HEK293T (cell line): ENCODE measurements at places on chromosomes 6 and 20.

DNA sequence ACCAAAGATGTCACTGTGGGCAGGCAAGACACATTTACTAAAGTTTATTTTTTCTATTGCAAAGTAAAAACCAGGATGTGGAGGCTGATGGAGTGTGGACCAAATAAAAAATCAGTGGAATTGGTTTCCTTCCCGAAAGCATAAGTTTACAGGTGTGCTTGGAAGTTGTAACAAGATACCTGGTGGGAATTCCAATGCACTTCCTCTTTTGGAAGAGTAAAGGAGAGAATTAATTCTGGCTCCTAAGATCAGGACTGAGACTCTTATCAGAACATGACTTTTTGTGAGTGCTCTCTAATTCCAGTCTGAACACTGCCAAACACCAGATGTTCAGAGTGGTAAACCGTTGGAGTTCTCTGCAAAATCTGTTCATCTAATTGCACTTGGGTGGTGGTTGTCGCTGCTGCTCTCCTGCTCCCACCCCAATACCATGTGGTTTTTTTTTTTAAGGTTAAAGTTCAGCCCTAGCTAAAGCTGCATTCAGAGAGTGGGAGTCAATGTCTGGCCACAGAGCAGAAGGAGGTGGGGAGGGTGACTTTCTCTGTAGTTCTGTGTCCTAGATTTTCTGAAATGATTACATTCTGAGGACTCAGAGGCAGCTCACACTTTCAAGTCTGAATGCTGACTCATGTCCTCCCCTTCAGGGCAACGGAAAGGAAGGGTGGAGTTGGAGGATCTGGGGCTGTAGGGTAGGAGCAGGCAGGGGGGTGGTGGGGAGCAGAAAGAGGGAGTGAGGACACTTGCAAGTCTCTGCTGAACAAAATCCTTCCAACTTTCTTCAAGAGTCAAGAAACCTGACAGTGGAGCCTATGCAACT is 275.8 kb upstream of the PRDM1 start:
- DNase-seq, result no peak

DNA sequence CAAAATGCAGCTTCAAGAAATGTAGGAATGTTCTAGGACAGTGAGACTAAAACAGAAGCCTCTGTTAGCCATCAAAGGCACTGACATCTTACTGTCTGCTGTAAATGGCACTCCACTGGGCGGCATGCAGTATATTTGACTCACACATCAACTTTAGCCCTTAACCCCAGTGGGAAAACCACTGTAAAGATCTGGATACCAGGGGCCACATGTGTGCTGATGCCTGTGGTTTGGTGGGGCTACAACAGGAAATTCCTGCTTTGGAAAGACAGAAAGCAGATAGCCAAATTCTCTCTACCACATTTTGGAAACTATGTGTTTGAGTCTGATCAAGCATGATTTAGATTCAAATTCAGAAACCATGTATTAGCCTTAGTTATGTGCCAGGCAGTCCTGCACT is 4.3 kb downstream of the PFDN4 start:
- DNase-seq, result no peak

DNA sequence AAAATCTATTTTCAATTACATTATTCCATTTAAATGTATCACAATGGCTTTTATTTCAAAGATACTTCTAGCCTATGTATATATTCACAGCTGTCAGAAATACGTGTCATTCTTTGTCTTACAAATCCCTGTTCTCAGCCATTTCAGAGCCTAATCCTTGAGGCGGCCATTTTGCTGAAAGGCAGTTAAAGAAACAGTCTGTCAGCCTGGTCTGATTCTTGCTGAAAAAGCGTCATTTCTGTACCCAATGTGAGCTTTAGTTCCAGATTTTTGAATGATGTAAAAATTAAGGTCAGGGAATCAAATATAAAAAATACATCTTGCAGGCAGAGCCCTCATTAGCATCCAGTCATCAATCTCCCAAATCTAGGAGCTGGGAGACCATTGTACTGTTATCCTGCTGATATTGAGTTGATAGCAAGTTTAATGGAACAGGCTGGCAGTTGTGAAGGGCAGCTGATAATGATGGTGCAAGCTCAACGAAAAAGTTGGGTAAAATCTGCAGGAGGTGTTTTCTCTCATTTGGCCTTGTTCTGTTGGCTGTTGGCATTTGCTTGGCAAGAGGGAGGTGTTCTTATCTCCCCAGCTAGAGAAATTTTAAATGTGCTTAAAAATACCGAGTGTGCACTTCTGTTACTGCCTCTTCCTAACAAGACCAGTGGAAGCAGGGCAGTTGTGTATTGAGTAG is 314.8 kb downstream of the SOX4 start:
- no peak for DNase-seq

DNA sequence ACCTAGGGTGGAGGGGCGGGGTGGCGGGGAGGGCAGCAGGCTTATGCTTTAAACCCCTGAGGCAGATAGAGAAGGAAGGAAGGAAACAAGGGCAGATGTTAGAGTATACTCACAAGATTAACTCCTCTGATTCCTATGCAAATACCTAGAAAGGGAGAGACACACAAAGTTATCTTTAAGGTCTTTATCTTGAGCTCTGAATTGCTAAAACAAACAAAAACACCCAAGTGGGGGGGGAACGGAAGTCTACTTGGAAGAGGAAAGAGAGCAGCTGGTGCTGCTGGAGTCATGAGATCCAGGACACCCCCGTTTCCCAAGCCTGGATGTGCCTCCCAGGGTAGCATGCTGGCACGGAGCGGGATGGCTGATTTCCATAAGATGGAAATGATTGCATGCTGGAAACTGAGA is 43.4 kb downstream of the PLAGL1 start:
- DNase-seq, result no peak

- no peak for DNase-seq
Measured at GRCh38 chr20:49706630-49707091, 7.0 kb downstream of the B4GALT5 start.

DNA sequence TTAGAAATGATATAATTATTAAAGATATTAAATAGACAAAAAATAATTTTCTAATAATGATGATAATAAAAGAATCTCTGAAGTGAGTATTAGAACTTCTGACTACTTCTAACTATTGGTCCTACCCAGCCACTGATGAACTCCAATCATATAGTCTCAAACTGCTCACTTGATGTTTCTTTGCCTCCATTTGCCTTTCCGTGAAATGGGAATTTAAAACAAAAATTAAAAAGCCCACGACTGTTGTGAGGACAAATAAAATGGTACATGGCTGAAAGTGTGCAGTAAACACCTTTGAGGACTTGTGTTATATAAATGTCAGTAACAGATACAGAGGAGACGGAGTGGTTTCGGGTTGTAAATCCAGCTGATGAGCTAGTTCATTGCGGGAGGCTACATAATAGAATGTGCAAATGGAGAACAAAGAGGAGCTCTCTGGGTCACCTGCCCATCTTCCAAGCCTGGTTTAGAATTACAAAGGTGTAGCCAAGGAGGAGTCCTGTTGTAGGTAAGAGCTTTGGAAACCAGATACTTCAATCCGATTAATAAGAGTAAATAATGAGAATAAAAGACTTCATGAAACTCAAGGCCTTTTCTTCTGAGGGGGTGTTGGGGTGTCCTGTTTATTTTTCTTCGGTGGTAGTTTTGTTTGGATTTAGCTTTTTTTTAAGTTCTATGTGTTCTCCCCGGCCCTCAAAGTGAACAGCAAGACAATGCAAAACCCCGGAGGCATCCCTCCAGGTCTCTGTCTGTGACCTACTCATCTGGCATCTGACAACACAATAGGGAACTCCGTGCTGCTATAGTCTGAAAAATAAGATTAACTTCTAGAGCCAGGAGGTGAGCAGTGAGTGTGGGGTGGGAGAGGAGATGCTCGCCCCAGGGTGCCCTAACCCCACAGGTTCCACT is 4.4 kb upstream of the PXDC1 start:
- no peak for DNase-seq

- DNase-seq, result no peak
Measured at GRCh38 chr6:107539409-107539808, 49.5 kb downstream of the SOBP start.

DNA sequence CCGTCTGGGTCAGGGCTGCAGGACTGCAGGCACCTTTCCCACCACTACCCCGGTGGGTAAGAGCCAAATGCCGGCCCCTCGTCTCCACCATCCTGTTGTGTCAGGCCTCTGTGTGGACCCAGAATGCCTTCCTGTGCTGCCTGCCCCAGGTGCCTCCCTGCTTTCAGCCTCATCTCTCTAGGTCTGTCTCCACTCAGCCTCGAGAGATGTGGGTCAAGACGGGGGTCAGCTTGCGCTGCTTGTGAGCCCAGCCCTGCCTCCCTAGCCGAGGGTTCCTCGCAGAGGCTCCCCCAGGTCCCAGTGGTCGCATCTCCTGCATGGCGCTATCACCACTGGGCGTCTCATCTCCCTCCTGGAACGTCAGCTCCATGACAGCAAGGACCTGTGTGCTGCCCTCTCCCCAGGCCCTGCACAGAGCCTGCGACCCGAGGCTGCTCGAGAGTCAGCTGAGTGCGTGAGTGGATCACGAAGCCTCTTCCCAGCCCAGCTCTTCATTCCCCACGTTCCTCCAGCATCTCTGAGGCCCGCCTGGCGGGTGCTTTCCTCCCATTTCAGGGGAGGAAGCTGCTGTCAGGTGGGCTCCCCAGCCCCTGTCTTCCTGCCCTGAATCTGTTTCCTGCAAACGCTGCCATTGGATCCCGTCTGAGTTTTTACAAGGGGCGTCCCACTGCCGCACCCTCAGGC is 38.7 kb upstream of the ZBP1 start:
- DNase-seq, result no peak

- no peak for DNase-seq
Measured at GRCh38 chr6:24630856-24631505, 15.0 kb downstream of the KIAA0319 start.

- no peak for DNase-seq
Measured at GRCh38 chr20:31652917-31653396, 15.2 kb downstream of the COX4I2 start.

DNA sequence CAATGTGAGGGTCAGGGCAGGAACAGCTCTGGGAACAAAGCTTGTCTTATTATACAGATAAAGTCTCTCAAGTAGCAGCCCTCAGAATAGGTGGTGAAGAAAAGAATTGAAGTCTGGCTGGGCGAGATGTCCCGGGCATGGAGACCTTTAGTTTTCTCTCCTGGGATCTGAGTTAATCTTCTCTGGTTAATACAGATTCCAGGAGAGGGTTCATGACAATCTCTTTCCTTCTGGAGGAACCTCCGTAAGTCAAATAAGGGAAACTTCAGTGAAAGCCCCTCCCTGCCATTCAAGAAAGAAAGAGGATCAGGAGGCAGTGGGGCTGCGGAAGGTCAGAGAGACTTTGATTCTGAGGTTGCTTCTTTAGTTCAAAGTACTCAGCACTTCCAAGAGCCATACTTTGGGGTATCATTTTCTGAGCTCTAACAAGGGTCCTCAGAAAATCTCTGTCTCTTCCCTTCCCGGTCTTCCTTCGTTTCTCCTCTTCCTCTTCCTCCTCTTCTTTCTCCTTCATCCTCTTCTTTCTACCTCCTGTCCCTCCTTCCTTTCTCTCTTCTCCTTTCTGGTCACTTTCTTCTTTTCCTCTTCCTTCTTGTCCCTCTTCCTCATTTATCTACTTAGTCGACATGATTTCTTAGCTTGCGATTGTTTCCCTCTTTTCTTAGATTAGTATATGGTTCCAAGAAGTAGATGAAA is 4.6 kb upstream of the ZNF184 start:
- DNase-seq, result no peak

DNA sequence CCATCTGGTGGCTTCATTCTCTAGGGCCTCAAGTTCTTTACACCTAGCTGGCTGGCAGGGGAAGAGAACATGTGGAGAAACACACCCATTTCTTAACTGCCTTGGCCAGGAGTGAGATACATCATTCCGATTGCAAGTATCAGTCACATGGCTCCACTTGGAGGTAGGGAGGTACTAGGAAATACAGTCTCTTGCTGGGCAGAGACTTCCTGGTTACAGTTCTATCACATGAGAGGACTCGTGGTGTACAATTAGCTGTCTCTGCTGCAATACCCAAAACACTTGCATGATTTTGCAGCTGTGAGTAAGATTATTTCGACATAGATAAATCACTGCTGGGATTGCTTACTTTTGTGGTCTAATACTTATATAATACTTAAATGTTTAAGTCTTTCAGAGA is 51.1 kb downstream of the GTF2H5 start:
- no peak for DNase-seq

DNA sequence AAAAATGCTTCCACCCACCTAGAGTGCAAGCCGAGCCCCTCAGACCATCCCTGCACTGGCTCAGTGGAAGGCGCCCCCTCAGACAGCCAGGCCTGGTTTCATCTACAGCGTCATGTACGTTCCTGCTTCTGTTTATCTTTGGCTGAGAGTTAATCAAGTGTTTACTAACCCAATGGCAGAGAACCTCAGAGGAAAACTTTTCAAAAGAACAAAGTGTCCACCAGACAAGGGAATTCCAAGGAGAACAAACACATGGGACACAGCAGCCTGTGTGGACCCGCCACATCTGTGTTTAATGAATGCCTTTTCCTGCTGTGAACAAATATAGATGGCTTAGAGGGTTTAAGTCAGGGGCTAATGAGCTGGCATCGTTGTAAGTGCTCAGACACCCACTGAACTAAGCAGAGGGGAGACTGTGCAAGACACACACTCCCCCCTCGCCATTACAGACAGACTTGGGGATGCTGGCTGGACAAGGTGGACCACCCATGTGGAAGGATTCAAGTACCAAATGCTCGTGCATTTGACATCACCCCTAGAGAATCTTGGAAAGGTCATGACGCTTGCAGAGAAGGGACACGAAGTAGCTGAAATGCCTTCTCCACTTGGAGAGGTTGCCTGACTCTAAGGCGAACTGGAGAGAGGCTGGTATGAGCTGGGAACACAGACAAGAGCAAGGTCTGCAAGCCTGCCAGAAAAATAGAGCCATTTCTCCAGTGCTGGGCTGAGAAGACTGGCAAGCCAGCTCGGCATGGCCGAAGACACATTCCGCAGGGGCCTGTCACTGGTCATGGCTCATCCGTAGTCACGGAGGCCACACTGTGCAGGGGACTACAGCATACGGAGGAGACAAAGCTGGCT is 53.5 kb upstream of the NXT1 start:
- no peak for DNase-seq

GRCh38 chr6:104404377-104404776 is 455.3 kb downstream of the HACE1 start:
- DNase-seq, result no peak

DNA sequence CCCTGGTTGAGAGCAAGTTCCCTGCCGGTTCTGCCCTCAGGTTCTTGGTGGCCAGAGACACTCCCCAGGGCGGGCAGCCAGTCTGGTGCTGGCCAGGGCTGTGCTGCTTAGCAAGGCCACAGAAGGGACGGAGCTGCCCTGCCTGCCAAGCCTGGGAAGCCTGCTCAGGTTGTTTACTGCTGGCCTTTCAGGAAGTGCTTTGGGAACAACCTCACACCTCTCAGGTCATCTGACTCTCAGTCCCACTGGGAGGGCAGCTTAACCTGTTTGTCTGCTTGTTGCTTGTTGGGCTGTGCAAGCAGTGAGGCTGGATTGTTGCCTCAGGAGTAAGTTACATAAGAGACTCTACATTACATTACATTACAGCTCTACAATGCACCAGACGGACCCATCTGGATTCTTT is 75.8 kb upstream of the AFDN start:
- DNase-seq, result no peak

- DNase-seq, result no peak
Measured at GRCh38 chr20:61769286-61769832, 296.3 kb downstream of the TAF4 start.
